Thoracic aorta (tissue), 2 donors: ENCODE measurements at places on chromosomes 12 and 14. TPM values are rescaled to one million over a fixed set of nuclear protein-coding genes. Genes with fewer than 3 reads are reported as not detected.

IFNG-AS1 gene
- total RNA-seq: 0.92 TPM

DNA sequence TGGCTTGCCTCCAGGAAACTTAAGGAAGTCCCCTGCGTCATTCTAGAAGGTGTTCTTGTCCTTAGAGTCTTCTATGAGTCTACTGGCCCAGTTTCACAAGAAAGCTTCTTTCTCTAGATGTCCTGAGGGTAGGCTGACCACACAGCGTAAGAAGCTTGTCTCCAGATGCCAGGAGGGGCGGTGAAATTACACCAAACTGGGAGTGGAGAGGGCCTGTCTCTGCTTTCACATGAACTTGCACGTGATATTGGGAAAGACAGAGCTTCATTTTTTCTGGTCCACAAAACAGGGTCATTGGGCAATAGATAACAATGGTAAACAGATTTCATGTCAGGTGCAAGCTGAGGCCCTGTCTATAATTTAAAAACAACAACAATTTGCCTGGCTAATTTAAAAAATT is 85.7 kb upstream of the TBX3 start:
- no peaks in the 10 kb centered on the region for H3K4me1 ChIP-seq
- no peak overlapping the region for H3K27ac ChIP-seq
- no peak for DNase-seq
- no peaks in the 10 kb centered on the region for H3K27me3 ChIP-seq

GRCh38 chr12:7444537-7444936 is 584 bp upstream of the CD163L1 start:
- H3K4me1 ChIP-seq: no peaks in the 10 kb centered on the region
- H3K4me3 ChIP-seq: no peak overlapping the region
- H3K36me3 ChIP-seq: no peaks in the 10 kb centered on the region
- H3K27me3 ChIP-seq: no peaks in the 10 kb centered on the region

DNA sequence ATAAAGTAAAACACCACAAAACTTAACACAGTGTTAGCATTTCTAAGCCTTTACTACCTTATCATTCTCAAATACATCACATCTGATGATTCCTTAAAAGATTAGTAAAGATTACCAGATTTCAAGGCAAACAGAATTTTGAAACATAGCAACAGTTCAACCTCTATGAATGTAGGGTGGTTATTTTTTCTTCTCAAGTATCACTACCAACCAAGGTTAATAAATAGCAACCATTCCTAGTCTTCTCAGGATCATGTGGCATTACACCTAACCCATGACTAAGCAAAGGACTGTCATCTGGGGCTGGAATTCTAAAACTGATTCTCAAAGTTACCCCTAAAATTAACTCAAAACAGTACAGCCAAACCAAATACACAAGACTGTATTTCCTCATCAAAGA is 39.4 kb upstream of the CSRNP2 start:
- no peaks in the 10 kb centered on the region for H3K4me1 ChIP-seq
- H3K27me3 ChIP-seq: no peaks in the 10 kb centered on the region

DNA sequence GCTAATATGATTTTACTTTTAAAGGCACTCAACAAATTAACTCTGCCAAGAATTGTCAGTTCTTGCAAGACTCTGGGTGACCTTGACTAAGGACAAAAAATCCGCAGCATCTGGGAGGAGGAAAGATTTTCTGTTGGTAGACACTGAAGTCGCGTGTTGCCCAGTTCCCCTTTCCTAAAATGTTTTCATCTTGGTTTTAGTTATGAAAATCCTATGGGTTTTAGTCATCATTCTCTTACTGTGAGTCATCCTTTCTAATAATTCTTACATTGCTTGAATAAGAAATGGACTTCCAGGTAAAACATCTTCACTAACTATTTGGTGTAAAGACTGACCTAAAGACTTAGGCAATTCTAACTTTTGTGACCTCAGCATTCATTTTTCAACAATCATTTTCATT is 9.1 kb downstream of the GSG1 start:
- DNase-seq: no peak
- H3K36me3 ChIP-seq: no peaks in the 10 kb centered on the region
- H3K27me3 ChIP-seq: no peaks in the 10 kb centered on the region
- H3K27ac ChIP-seq: peak overlapping the region; percentile 7
- H3K4me3 ChIP-seq: no peak overlapping the region

DNA sequence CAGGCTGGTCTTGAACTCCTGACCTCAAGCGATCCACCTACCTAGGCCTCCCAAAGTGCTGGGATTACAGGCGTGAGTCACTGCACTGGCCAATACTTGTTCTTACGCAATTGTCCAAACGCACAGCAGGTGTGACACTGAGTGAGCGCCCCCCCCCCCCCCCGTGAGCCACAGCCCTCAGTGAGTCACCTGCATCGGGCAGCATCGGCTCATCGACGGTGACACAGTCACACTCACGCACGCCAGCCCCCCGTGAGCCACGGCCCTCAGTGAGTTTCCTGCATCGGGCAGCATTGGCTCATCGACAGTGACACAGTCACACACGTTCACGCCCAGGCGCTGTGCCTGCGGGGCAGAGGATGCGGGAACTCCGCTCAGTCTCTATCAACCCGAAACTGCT is 42.5 kb downstream of the GALNT9 start:
- H3K27me3 ChIP-seq: no peaks in the 10 kb centered on the region
- no peaks in the 10 kb centered on the region for H3K36me3 ChIP-seq
- peak overlapping the region; percentile 63 for H3K4me3 ChIP-seq
- peaks cover 9% of the 10 kb centered on the region for H3K4me1 ChIP-seq
- no peak overlapping the region for H3K27ac ChIP-seq
- DNase-seq: no peak

DNA sequence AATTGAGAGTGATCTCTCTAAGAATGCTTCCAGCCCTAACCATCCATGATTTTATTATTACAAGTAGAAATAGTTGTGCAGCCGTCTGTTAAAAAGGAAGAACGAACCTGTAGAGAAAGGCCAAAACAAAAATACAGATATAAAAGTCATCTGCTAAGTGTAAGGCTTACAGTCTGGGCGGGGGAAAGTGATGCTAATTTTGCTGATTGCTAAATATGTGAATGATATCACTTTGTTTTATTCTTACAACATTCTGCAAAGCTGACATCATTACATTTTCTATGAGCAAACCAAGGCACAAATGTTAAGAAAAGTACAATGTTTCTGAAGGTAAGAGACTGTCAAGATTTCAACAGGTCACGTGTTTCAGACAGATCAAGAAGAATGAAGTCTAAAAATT is 101.5 kb upstream of the RAP1B start:
- H3K4me3 ChIP-seq: no peak overlapping the region
- no peak overlapping the region for H3K27ac ChIP-seq
- H3K27me3 ChIP-seq: no peaks in the 10 kb centered on the region
- no peaks in the 10 kb centered on the region for H3K4me1 ChIP-seq
- DNase-seq: no peak

GAPDH gene
- total RNA-seq: 1,700 TPM

DNA sequence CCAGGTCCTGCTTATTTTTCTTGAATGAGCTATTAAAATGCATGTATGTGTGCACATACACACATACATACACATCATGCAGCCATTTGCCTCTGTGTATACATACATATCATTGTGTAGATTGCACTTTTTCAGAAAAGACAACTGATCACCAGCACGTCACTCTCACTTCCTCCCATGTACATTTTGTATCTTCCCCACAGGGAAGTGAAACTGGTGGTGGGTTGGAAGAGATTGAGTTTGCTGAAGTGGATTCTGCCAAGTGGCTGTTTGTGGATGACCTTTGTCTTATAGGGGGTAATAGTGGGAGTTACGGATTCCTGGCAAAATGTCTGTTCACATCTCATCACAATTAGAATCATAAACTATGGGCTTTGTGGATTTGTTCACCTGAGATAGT is 448.6 kb downstream of the RAD51B start:
- no peak overlapping the region for H3K27ac ChIP-seq
- no peaks in the 10 kb centered on the region for H3K27me3 ChIP-seq
- H3K4me3 ChIP-seq: no peak overlapping the region
- no peaks in the 10 kb centered on the region for H3K36me3 ChIP-seq
- H3K4me1 ChIP-seq: peaks cover 25% of the 10 kb centered on the region
- DNase-seq: no peak

GRCh38 chr14:57785058-57785457 is 80.8 kb downstream of the SLC35F4 start:
- no peak overlapping the region for H3K27ac ChIP-seq
- no peaks in the 10 kb centered on the region for H3K36me3 ChIP-seq
- H3K4me1 ChIP-seq: no peaks in the 10 kb centered on the region

DNA sequence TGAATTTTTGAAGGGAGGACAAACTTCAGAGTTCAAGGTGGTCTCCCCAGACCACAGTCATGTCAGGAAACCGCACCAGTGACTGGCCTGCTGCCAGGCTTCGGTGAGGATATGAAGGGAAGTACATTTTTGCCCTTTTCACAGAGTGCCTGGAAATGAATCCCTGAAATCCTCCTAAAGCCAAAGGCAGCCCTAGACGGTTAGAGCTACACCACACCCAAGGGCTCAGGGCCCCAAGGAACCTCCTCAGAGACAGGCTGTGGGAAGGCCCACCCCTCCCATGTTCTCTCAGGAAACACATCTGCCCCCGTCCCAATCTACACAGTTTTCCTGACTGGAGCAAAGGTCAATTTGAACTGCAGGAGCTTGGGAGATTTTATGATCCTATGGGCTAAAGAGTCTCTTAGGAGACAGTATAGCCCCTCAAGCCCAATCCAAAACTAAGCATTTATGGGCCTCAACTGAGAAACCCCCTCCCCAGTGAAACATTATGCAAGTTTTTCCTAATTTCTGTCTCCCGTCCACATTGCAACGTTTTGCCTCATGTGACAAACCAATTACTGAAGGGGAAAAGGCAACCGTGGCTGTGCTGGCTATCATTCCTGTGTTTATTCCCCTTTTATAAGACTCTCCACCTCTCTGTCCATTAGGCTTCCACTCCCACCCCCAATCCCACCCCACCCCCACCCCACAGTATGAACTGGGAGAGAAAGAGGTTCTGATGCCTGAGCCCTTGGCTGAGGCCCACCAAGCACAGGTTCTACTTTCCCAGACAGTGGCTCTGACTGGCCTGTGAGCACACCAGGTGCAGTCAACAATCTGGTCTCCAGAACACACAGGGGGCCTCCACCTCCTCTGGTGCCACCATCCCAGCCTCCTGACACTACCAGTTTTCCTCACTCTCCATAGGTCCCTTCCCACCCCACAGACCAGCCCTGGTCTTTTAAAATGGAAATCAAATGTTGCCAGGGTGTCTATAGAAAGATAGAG is 9.6 kb upstream of the RNASE1 start:
- no peaks in the 10 kb centered on the region for H3K4me1 ChIP-seq
- H3K36me3 ChIP-seq: no peaks in the 10 kb centered on the region

BDKRB2 gene
- total RNA-seq: 2.6 TPM

DNA sequence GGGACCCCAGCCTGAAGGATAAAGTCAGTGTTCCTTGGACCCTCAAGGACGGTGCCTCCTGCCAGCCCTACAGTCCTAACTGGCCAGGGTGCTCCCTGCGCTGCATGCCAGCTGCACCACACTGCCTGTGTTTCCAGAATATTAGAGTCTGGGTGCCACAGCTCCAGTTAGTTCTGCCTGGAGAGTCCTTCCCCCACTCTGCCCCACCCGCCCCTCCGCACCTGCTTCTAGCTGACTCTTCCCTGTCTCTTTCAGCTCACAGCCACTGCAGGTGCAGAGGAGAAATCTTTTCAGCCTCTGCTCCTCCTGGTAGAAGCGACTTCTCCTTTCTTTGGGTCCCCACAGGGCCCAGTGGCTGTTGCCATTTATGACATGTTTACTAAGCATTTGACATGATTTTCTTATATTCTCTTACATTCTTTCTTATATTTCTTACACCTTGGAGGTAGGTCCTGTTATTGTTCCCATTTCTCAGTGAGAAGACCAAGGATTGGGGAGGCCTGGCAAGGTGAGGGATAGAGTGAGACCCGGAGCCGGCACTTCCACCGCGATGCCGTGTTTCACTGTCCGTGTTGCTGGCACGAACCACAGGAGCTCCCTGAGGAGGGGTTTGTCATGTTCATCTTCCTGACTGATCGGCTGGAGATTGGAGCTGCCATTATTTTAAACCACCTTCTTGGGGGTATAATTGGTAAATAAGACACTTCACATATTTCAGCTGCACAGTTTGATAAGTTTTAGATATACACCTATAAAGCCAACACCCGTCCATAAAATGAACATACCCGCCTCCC is 29.4 kb downstream of the SYNE3 start:
- H3K36me3 ChIP-seq: no peaks in the 10 kb centered on the region
- H3K27me3 ChIP-seq: no peaks in the 10 kb centered on the region
- H3K4me1 ChIP-seq: peaks cover 34% of the 10 kb centered on the region
- DNase-seq: no peak
- no peak overlapping the region for H3K4me3 ChIP-seq
- no peak overlapping the region for H3K27ac ChIP-seq

DNA sequence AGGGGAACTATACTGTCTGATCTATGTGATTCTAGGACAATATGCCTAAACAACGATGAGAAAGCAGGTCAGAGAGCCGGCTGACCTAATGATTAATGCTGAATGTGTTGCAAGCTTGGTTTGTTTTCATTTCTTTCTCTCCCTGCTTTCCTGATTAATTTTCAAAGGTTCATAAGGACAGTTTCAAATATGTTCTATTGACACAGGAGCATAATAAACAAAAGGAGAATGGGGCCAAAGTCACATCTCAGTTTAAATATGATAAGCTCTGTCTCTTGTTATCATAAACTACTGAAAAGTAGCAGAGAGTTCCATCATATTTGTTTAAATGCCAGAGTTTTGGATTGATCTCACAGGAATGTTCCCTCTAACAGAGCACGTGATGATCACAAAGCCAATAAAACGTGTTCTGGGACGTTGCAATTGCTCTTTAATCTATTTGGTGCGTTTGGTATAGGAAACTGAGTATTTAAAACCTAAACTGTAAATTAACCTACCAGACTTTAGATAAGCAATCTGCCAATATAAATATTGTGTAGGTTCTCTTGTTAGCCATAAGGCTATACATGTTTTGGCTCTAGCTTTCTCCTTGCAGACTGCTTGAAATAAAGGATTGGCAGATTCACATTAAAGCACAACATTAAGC is 3.7 kb upstream of the HSD17B6 start:
- no peaks in the 10 kb centered on the region for H3K27me3 ChIP-seq
- H3K27ac ChIP-seq: no peak overlapping the region
- DNase-seq: no peak
- no peak overlapping the region for H3K4me3 ChIP-seq
- no peaks in the 10 kb centered on the region for H3K4me1 ChIP-seq

- no peak overlapping the region for H3K4me3 ChIP-seq
- no peaks in the 10 kb centered on the region for H3K36me3 ChIP-seq
- H3K27ac ChIP-seq: no peak overlapping the region
- no peaks in the 10 kb centered on the region for H3K27me3 ChIP-seq
- no peak for DNase-seq
- no peaks in the 10 kb centered on the region for H3K4me1 ChIP-seq
Observed at GRCh38 chr14:29166507-29166906, 399.9 kb downstream of the FOXG1 start.

TRPV4 gene
- 2.0 TPM for total RNA-seq

GRCh38 chr12:106281804-106282203 is 20.7 kb upstream of the TCP11L2 start:
- H3K27me3 ChIP-seq: no peaks in the 10 kb centered on the region
- no peak overlapping the region for H3K27ac ChIP-seq
- no peaks in the 10 kb centered on the region for H3K36me3 ChIP-seq
- H3K4me3 ChIP-seq: no peak overlapping the region
- no peak for DNase-seq

SLC4A8 gene
- 2.8 TPM for total RNA-seq

GRCh38 chr12:131764738-131765137 is 53.8 kb downstream of the SFSWAP start:
- no peak for DNase-seq
- peaks cover 66% of the 10 kb centered on the region for H3K36me3 ChIP-seq
- H3K27me3 ChIP-seq: no peaks in the 10 kb centered on the region
- no peak overlapping the region for H3K27ac ChIP-seq
- H3K4me1 ChIP-seq: no peaks in the 10 kb centered on the region
- no peak overlapping the region for H3K4me3 ChIP-seq

CCDC184 gene
- total RNA-seq: 0.81 TPM

GRCh38 chr12:66280561-66280960 is 21.7 kb upstream of the HELB start:
- no peak for DNase-seq
- no peak overlapping the region for H3K4me3 ChIP-seq
- no peaks in the 10 kb centered on the region for H3K4me1 ChIP-seq
- H3K27me3 ChIP-seq: no peaks in the 10 kb centered on the region
- H3K36me3 ChIP-seq: no peaks in the 10 kb centered on the region
